ENCODE measurements at places on chromosomes 4 and X.
A peak's percentile ranks its signal among the peaks of the same experiment; 100 is the strongest.

- no peak for DNase-seq
Measured at GRCh38 chr4:2924765-2925301, 38.4 kb downstream of the NOP14 start.

GRCh38 chrX:11464836-11465463 is 171.7 kb downstream of the AMELX start:
- no peak for DNase-seq

DNA sequence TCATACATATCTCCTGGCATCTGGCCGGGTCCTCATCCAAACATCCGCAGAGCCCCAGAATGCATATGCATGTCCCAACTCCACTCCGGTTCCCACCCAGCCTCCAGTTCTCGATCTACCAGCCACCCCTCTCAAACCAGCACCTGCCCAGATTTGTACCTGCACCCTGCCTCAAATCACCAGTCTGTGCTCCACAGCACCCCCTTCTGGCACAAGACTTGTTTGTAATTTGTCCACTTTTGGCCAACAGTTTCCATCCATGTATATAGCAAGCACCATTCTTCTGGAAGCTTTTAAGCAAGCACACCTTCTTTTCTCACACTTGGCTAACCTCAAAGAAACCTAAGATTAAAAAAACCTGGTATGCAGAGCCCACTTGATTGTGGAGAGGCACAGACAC is 644.1 kb downstream of the MID1IP1 start:
- no peak for DNase-seq

DNA sequence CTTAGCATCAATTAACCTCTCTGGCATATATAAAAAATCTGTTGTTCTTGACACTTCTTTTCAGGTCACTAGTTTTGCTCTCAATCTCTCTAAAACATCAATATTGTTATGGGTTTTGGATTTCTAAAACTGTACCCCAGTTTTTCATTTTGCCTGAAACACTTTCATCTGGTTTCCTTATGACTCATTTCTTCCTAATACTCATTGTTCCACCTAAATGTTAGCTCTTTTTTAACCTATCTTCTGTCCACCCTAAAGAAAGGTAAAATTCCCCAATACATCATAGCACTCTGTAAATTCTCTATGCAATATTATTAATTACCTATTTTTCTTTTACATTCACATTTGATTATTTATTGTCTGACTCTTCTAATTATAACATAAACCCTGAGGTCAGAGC is 575.5 kb upstream of the NDST4 start:
- DNase-seq = no peak

DNA sequence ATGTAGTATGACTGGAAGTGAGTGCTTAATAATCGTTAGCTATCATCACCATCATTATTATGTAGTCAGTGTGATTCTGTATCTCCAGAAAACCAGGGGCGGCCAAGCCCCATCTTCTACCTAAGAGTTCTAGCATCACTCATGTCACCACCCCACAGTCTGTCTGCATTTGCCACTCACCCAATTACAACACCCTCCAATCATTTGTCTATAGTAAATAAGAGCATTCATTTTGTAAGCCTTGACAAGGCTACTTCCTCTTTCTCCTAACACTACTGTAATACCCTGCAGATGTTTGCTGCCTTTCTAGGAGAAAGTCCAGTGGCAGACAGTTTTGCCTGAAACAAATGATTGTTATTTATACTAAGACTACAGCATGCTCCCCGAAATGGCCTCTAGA is 15.8 kb upstream of the IL21 start:
- DNase-seq = peak; percentile 12

DNA sequence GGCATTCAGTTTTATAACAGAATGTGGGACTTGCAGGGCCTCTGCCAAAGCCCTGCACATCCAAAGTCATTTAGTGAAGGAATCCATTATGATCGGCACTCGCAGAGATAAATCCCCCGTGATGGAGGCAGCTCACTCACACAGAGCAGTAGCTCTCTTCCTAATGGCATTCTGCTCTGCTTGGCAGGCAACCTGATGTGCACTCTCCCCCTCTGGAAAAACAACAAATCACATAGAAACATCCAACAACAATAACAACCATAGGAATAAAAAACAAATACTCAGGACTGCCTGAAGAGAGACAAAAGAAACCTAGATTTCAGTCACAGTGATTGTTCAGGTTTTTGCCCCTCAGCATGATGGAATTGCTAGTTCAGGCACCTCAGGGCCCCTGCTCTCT is 59.7 kb downstream of the NAA11 start:
- DNase-seq = no peak

GRCh38 chr4:33739884-33740632 is 2504.3 kb downstream of the ARAP2 start:
- no peak for DNase-seq

DNA sequence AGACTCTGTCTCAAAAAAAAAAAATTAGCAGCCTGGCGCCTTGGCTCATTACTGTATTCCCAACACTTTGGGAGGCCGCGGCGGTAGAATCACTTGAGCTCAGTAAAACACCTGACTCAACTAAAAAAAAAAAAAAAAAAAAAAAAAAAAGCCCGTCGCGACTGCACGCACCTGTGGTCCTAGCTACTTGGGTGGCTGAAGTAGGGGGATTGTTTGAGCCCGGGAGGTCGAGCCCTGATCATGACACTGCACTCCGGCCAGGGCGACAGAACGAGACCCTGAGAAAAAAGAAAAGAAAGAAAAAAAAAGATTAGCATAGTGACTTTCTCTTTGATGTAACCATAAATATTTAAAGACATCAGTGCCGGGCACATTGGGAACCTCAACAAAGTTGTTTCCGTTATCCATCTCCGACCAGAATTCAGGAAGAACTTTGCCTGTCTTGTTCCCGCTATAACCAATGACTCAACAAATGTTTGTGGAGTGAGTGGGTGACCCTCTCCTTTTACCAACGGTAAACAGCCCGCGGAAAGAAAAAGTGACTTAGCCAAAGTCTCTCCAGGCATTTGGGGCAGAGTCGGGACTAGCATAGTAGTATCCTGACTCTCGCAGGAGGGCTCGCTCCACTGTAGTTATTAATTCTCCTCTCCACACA is 553 bp upstream of the MED28 start:
- DNase-seq = no peak

GRCh38 chr4:120008957-120009356 is 57.7 kb downstream of the MAD2L1 start:
- no peak for DNase-seq

DNA sequence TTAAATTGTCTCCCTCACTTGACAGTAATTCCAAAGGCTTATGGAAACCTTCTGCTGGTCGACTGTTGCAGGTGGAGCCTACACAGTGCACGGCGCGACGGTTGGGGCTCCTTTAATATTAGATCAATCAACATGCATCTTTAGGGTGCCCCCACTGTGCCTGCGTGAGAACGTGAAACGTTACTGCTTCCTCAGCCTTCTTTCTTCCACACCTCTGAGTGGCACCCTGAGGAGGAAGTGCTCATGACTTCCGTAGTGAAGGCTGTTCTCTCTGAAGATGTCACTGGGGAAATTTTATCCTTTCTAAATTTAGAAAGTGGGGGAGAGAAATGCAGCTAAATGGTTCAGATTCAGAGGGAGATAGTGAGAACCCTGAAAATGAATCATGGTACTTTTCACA is 184.0 kb upstream of the ZFP42 start:
- no peak for DNase-seq

DNA sequence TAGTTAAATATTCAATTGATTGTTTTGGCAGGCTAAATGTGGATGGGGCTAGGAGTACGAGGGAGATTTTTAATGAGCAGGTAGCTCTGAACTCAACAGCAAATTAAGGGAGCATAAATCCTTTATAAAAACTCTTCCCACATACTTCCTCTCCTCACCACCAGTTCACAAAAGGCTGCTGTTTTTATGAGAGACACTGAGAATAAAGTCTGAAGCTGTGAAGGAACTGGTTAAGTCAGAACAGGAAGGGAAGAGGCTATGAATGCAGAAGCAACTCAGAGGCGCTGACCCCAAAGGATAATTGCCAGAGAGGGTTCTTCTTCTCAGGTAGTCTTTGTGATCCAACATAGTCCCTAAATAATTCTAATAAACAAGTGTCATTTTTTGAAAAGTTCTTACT is 406.1 kb downstream of the GPM6A start:
- DNase-seq = no peak

- DNase-seq = peak; percentile 43
Measured at GRCh38 chr4:38529189-38530115, 134.5 kb upstream of the KLF3 start.

GRCh38 chrX:23332888-23333821 is 1.5 kb upstream of the PTCHD1 start:
- DNase-seq = no peak

DNA sequence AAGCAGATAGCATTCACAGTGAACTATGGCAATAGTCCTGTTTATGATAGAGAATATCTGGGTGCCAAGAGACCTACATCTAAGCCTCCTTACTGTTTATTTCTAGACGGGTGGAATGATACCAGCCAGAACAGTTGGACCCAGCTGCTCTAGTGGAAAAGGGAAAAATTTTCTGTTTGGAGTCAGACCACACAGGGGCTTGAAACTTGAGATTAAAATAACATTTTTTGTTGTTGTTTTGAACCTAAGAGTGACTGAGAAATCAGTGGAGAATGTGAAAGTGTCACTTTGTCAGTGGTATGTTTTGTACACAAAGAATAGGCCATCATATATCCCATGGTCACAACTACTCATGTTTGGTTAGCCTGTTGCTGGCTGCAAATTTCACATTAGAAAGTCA is 105.7 kb downstream of the AGTR2 start:
- DNase-seq = no peak

DNA sequence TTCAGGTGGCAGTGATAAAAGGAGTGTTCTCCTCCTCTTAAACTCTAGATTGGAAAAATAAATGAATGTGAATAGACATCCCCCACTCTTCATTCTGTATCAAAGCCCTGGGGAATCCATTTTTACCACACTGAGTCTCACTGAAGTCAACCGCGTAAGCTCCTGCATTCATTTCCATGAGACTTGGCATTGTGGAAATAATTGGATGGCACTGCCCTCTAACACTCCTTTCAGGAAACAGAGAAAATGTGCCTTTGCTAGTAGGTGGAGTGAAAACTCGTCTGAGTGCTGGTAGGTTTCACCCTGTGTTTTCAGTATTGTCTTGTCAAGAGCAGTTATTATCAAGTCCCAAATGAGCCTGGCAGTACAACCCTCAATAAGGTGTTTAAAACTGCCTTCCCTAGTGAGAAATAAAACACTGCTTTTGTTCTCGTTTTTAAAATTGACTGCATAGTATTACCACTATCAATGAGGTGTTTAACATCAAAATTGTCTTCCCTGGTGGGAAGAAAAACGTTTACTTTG is 9.7 kb upstream of the CDKN2AIP start:
- no peak for DNase-seq

GRCh38 chr4:835148-836002 is 9.4 kb upstream of the CPLX1 start:
- DNase-seq = no peak

All from GM13977 (cell line).